ENCODE measurements at places on chromosomes 4 and X.

- no peak for DNase-seq
Observed at GRCh38 chr4:143700046-143700415, 444 bp downstream of the FREM3 start.

- DNase-seq, result no peak
Observed at GRCh38 chrX:123971982-123972381, 10.5 kb downstream of the STAG2 start.

DNA sequence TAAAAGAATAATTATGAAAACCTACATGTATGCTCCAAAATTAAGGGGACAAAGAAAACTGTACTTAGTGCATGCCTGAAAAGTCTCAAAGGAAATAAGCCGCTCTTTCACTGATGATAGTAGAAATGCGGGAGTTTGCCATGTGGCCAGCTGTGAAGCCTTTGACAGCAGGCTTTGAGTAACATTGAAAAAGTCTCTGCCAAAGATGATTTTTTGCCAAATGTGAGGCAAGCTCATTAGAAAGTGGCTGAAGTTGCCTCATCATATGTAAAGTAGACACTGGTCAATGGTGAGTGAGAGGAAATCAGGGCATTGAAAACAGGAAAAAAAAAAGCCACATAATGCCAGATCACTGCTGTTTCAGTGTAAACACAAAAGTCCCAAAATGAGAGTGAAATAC is 2360.1 kb downstream of the PCDH7 start:
- DNase-seq, result no peak

DNA sequence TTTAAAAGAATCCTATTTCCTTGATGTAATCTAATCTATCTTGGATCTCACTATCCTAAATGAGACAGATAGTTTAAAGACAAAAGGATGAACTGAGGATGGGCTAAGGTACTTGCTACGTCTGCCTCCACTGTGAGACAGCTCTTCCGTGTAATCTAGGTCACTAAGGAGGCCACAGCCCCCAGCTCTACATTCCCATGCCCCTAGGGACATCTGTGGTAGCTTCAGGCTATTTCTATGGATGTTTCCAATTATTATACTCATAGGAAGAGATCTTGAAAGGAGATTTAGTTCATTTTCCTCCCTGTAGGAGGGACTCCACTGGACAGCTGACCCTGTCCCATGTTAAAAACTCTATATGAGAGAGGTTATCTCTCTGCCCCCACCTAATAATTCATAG is 140.8 kb upstream of the TRPC5 start:
- DNase-seq, result no peak

DNA sequence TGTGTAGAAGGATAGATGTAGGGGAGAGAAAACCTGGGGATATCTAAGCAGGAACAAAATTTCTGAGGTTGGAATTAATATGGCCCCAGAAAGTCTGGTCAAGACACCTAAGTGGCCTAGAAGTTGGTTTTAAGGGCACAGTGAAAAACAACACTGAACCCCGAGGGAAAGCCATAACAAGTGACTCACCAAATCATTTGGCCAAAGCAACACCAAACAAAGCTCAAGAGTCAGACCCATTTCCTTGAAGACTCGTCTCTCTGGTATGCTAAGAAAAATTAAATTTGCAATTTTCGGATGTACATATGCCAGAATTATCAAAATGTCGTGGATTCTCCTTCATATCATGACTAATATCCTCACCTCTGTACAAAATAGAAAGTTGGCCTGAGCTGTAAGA is 162.9 kb downstream of the SMIM20 start:
- no peak for DNase-seq

Data from substantia nigra (tissue), 51 donors.